ENCODE measurements at places on chromosomes 5 and 9.

DNA sequence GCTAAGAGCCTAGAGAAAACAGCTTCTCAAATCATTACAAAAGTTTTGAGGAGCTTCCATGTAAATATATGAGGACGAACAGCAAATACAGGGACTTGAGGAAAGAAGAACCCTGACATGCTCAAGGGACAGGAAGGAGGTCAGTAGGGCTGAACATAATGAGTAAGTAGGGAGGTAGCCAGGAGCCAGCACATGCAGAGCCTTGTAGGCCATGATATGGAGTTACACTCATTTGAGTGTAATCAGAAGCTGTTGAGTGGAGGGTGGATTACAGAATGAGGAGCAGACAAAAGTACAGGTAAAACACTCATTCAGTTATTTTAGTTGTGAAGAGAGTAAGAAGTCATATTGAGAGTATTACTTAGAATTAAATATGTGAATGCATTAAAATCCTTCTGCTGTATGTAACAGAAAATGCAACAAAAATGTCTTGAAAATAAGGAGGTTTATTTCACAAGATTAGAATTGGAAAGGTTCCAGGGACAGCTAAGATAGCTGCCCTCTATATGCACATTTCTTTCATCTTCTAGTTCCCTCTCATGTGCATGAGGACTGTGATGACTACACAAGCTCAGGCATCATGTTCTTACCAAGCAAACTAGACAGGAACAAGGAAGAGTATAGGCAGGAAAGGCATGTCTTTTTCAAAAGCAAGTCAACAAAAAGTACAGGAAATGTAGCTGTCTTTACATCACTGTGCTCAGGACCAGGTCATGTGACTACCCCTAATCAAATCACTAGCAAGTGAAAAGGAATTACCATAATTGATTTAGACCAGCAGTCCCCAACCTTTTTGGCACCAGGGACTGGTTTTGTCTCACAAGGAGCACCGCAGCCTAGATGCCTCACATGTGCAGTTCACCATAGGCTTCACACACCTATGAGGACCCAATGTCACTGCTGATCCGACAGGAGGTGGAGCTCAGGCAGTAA is 87.2 kb downstream of the TMEM232 start:
- no peak for DNase-seq

GRCh38 chr9:106670418-106670817 is 192.5 kb upstream of the ZNF462 start:
- DNase-seq = no peak

DNA sequence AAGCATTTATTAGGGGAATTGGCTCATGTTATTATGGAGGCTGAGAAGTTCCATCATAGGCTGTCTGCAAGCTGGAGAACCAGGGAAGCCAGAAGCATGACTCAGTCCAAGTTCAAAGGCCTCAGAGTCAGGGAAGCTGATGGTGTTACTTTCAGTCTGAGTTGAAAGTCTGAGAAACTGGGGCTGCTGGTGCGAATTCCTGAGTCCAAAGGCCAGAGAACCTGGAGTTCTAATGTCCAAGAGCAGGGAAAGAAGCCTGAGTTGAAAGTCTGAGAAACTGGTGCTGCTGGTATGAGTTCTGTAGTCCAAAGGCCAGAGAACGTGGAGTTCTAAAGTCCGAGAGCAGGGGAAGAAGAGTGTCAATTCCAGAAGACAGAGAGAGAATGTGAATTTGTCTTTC is 641.1 kb downstream of the ISL1 start:
- DNase-seq = no peak

DNA sequence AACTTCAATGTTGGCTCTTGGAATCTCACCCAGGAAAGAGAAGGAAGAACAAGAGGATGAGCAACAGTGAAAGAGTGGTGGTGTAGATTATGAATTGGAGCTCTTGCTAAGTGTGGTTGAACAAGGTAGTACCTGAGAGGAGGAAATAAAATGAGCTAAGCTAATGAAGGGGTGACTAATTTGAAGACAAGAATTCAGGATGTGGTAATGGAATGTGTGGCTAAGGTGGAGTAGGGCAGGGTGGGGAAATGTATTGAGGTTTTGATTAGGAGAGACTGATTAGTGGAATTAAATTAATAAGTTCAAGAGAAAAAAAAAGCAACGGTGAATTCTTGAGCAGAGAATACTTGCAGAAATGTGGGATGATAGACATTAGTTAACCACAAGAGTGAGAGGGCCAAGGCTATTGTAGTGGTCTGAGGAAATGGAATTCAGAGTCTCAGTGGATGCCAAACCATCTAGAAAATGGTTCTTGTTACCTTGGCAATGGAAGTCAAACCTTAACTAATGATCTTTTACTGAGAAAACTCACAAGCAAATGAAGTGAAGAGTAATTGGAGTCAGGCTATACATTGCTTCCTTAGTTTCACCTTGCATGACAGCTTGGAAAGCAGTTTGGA is 648.3 kb upstream of the ZNF608 start:
- DNase-seq = no peak

Measured in stimulated activated CD4-positive, alpha-beta T cell treated with anti-CD3 and anti-CD28 coated beads, Interleukin-1b, Interleukin-23, amount 100 ng/mL, for 1 hour (primary cell).